ENCODE measurements at places on chromosomes 5 and 9.

DNA sequence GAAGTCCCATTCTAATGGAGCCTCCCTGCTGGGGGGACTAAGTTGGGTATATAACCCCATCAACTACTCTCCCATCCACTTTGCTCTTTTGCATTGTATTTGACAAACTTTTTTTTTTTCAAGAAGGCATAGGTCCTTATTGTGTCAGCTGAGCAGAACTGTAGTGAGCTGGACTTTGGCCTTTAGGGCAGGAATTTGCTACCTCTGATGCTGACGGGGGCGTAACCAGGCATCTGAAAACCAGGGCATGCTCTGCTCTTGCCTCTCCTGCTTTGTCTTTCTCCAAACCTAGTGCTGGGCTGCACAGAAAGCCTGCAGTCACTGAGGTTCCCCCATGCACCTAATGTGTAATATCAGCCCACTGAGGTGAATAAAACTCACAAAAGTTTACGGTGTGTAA, 49.0 kb downstream of the MSX2 start:
- H3K27ac ChIP-seq, result no peak overlapping the region
- DNase-seq, result no peak
- no peaks in the 10 kb centered on the region for H3K27me3 ChIP-seq
- H3K4me1 ChIP-seq, result no peaks in the 10 kb centered on the region

GRCh38 chr9:88873635-88874034, 117.6 kb upstream of the S1PR3 start:
- no peak overlapping the region for H3K4me3 ChIP-seq
- DNase-seq, result no peak
- no peak overlapping the region for H3K27ac ChIP-seq
- H3K27me3 ChIP-seq, result no peaks in the 10 kb centered on the region
- no peaks in the 10 kb centered on the region for H3K36me3 ChIP-seq

DNA sequence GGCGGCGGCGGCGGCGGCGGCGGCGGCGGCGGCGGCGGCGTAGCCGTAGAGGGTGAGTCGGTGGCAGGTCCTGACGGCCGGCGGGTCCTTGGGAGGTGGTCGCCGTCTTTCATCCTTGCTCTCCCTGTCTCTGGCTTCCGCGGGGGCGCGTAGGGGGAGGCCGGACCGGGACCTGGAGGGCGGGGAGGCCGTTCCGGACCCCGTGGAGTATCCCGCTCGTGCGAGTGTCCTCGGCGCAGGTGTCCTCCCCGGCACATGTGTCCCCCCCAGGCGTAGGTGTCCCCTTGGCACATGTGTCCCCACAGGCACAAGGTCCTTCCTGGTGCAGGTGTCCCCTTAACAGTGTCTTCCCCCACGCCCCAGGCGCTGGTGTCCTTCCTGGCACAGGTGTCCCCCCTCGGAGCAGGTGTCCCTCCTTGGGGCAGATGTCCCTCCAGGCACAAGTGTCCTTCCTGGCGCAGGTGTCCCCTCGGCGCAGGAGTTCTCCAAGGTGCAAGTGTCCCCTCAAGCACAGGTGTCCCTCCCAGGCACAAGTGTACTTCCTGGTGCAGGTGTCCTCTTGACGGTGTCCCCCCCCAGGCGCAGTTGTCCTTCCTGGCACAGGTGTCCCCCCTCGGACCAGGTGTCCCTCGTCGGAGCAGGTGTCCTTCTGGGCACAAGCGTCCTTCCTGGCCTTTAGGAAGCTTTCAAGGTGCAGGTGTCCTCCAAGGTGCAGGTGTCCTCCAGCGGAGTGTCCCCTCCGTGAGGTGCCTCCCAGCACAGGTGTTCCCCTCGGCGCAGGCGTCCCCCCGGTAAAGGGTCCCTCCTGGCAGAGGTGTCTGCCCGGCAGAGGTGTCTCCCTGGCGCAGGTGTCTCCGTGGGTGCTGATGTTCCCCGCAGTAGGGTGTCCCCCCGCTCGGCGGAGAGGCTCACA, 519 bp downstream of the EXOC3 start:
- H3K4me3 ChIP-seq, result peak overlapping the region; percentile 88
- H3K27me3 ChIP-seq, result no peaks in the 10 kb centered on the region
- H3K36me3 ChIP-seq, result peaks cover 20% of the 10 kb centered on the region
- H3K27ac ChIP-seq, result no peak overlapping the region

GRCh38 chr9:127105805-127106465, 16.5 kb downstream of the ANGPTL2 start:
- H3K27ac ChIP-seq, result no peak overlapping the region
- no peaks in the 10 kb centered on the region for H3K27me3 ChIP-seq
- no peaks in the 10 kb centered on the region for H3K4me1 ChIP-seq
- DNase-seq, result no peak
- 0 out of 2 replicates have a peak, but pooled peaks cover 2% of the 10 kb centered on the region for H3K36me3 ChIP-seq

- no peak within 1 kb of the TSS for H3K27ac ChIP-seq
- H3K4me3 ChIP-seq, result no peak within 1 kb of the TSS
- DNase-seq, result no peak
- no peaks in the 10 kb centered on the region for H3K36me3 ChIP-seq
- H3K4me1 ChIP-seq, result no peaks in the 10 kb centered on the region
- no peaks in the 10 kb centered on the region for H3K27me3 ChIP-seq
Observed at GRCh38 chr5:141349917-141350619, at the start of gene PCDHGB1. Gene PCDHGB1 (plus strand): TSS chr5:141350099. CDS start chr5:141350261, 162 bp downstream.

GRCh38 chr5:69312459-69313160, 20.0 kb downstream of the CCDC125 start:
- no peaks in the 10 kb centered on the region for H3K27me3 ChIP-seq
- no peaks in the 10 kb centered on the region for H3K36me3 ChIP-seq
- H3K27ac ChIP-seq, result no peak overlapping the region
- DNase-seq, result no peak

DNA sequence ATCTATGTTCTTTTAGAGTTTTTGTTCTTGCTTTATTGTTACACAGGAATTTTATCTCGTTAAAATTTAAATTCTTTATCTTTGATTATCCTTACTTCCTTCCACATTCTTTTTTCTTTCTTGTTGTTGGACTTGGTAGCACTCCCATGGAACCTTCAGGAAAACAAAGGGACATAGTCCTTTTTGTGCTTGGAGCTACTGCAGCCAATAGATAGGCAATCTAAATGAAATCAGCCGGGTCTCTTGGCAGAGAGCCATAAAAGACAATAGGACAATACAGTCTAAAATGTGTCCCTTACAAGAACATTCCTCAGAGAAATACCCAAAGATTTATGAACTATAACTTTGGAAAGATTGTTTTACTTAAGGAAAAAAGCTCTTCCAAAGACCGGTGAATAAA, 548.1 kb upstream of the C9orf72 start:
- no peaks in the 10 kb centered on the region for H3K27me3 ChIP-seq
- H3K4me3 ChIP-seq, result no peak overlapping the region
- no peak for DNase-seq
- no peak overlapping the region for H3K27ac ChIP-seq
- no peaks in the 10 kb centered on the region for H3K4me1 ChIP-seq

DNA sequence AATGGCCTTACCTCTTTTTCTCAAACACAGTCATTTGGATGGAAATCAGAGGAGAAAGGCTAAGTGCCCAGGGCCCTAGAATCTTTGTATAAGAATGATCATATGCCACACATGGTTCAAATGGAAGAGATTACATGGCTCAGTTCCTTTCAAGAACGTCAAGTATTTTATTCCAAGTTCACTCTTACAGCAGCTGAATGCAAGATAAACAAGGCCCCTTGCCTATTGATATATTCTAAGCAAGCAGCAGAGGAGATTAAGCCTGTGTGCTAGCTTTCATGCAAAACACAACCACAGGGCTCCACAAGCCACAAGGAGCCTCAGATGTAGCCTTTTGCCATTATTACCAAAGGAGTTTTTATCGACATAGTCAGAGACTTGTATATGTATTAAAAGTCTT, 55.3 kb upstream of the SLCO6A1 start:
- H3K4me3 ChIP-seq, result no peak overlapping the region
- no peaks in the 10 kb centered on the region for H3K27me3 ChIP-seq
- no peak for DNase-seq
- H3K27ac ChIP-seq, result no peak overlapping the region
- no peaks in the 10 kb centered on the region for H3K4me1 ChIP-seq
- H3K36me3 ChIP-seq, result no peaks in the 10 kb centered on the region

- no peak for DNase-seq
- no peak overlapping the region for H3K27ac ChIP-seq
- no peak overlapping the region for H3K4me3 ChIP-seq
- no peaks in the 10 kb centered on the region for H3K36me3 ChIP-seq
- H3K27me3 ChIP-seq, result no peaks in the 10 kb centered on the region
- peaks cover 2% of the 10 kb centered on the region for H3K4me1 ChIP-seq
Observed at GRCh38 chr5:180090769-180091546, 19.4 kb upstream of the RNF130 start.

DNA sequence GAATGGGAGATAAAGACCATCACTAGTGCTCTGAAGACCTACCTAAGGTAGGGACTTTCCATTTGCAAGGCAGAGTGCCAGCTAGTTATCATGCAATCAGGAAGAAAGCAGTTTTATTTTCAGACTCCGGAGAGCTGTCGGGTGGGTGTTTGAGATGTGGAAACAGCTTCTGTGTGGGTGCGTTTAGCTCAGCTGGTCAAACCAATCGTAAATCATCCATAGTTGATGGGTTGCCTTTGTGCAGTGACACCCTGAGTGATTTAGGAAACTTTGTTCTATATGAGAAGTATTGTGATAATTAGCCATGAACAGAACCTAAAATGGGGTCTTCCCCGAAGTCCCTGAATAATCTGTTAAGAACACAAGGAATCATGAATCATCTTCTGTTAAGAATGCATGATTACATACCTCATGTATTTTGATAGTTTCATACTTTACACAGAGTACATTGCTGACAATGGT, 284.3 kb downstream of the ARHGAP26 start:
- no peaks in the 10 kb centered on the region for H3K27me3 ChIP-seq
- H3K4me1 ChIP-seq, result no peaks in the 10 kb centered on the region
- peaks cover 2% of the 10 kb centered on the region for H3K36me3 ChIP-seq
- no peak overlapping the region for H3K4me3 ChIP-seq
- H3K27ac ChIP-seq, result no peak overlapping the region

DNA sequence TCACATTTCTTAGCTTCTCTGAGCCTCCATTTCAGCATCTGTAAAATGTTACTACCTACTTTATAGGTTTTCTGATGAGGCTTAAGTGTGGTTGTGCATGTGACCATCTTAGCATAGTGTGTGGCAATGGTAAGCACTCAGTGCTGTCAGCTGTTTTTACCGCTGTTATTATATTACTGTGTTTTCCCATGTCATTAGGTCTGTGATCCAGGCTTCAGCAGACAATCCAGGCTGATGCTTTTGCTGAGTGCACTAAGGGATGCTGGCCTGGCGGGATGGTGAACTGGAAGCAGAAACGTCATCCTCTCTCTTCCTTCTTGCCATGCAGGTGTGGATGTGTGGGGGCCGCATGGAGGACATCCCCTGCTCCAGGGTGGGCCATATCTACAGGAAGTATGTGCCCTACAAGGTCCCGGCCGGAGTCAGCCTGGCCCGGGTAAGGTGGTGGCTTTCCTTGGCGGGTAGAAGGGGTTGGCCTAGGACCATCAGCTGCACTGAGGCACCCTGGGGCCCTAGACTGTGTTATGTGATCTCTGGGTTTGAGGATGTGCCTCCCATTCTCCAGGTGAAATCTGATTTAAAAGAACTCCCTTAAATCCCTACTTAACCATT, 41.9 kb upstream of the SAP30L start:
- H3K27ac ChIP-seq, result no peak overlapping the region
- no peaks in the 10 kb centered on the region for H3K36me3 ChIP-seq
- H3K4me3 ChIP-seq, result no peak overlapping the region

- no peak overlapping the region for H3K4me3 ChIP-seq
- H3K27ac ChIP-seq, result no peak overlapping the region
- H3K27me3 ChIP-seq, result peaks cover under 1% of the 10 kb centered on the region
- H3K36me3 ChIP-seq, result no peaks in the 10 kb centered on the region
- H3K4me1 ChIP-seq, result peaks cover 2% of the 10 kb centered on the region
Observed at GRCh38 chr9:70407081-70407503, 7.4 kb downstream of the KLF9 start.

DNA sequence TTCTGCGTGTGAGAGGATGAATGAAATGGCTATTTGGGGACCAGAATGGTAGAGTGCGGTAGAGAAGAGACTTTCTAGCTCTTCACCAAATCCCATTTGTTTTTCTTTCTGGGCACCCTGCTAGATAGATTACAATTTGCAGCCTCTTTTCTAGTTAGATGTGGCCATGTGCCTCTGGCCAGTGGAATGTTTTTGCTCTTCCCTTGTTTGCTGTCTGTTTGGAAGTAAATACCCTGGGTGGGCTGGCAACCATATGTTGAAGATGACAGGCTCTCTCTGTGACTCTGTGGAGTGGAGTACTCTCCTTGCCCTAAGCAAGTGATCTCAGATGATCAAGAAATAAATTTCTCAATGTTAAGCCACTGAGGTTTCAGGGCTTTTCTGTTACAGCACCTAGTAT, 12.9 kb downstream of the GNG10 start:
- H3K36me3 ChIP-seq, result no peaks in the 10 kb centered on the region
- H3K27ac ChIP-seq, result no peak overlapping the region
- H3K27me3 ChIP-seq, result no peaks in the 10 kb centered on the region

DNA sequence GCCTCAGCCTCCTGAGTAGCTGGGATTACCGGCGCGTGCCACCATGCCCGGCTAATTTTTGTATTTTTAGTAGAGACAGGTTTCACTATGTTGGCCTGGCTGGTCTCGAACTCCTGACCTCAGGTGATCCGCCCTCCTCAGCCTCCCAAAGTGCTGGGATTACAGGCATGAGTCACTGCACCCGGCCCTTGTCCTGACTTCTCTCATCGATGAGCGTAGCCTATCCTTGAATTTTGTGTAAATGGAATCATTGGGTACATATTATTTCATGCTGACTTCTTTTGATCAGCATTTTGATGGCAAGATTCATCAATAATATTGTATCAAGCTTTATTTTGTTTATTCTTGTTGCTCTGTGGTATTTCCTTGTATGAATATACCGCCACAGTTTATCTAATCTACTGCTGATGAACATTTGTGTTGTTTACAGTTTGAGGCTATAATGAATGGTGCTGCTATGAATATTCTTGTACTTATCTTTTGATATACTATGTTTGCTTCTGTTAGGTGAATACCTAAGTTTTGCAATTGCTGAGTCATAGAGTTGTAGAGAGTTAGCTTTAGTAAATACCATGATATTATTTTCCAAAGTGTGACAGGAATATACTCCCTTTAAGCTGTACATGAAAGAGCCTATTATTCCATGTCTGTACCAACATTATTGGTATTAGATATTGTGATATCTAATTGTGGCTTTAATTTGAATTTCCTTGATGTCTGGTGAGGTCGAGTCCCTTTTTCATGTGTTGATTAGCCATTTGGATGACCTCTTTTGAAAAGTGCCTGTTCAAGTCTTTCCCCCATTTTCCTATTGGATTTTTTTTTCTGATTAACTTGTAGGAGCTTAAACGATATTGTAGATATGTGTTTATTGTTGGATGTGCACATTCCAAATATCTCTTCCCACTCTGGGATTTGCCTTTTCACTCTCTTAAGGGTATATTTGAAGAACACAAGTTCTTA, 107.5 kb downstream of the RGS3 start:
- H3K4me1 ChIP-seq, result peaks cover 3% of the 10 kb centered on the region
- no peaks in the 10 kb centered on the region for H3K36me3 ChIP-seq
- no peak overlapping the region for H3K4me3 ChIP-seq
- DNase-seq, result no peak
- H3K27me3 ChIP-seq, result no peaks in the 10 kb centered on the region
- H3K27ac ChIP-seq, result no peak overlapping the region

Measured in iPS DF 6.9 (cell line).